HFFc6 (cell line): ENCODE measurements at places on chromosomes 2 and 18. TPM values are rescaled to one million over a fixed set of nuclear protein-coding genes. Genes with fewer than 3 reads are reported as not detected.

DNA sequence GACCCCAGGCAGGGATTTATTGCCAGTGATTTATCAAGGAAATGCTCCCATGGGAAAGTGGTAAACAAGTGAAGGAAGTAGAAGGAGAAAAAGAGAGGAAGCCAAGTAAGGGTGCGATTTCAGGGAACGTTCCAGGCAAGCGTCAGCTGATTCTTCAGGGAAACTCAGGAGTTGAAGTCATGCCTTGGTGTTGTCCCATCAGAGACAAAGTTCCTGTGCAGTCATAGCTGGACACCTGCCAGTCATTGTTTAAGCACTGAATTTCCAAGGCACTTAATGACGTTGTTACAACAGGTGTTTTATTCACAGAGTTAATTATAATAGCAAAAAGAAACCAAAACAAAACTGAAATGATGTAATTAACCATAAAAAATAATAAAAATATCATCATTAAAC lies 381.8 kb upstream of the CRIM1 start:
- DNase-seq = no peak

DNA sequence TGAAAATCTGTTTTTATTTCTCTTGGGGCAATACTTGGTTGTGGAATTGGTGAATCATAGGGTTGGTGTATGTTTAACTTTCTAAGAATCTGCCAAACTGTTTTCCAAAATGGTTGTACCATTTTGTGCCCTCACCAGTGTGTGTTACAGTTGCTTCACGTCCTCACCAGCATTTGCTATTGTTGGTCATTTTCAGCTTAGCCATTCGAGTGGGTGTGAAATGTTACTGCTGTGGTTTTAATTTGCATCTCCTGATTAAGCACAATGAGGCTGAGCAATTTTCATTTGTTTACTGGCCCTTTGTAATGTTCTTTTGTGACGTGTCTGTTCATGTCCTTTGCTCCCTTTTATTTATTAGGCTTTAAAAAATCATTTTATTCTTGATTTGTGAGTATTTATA lies 49.7 kb downstream of the FOSL2 start:
- DNase-seq = no peak

DNA sequence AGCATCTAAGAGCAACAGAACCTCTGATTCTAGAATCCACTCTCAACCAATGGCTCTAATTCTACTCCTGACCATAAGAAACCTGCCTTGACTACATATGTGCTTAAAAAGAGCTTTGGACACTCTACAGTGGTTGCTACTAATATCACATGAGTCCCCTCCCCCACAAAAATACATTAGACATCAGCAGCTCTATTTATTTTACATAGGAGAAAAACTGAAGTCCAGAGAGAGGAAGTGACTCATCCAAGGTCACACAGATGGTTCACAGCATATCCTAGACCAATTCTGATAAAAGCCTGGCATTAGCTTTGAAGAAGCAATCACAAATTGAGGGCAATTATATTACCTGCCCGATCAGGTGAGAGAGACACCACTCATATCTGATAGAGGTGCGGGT lies 49.8 kb downstream of the ALK start:
- DNase-seq = no peak

DNA sequence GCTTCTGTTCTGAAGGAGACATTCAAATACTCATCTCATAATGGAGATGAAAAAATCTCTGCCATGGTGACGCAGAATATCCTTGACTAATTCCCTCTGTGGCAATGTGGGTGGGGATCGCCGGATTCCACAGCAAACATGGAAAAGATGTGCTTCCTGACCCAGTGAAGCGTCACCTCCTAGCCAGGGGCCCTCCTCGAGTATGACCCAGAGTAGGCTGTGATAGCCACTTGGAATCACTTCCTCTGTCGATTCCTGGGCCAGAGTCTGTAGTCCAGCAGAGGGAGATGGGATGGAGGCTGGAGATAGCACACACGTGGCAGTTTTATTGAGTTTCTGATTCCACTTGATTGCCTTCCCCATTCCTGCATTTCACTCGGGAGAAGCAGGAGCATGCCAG lies 36.8 kb downstream of the DRC1 start:
- DNase-seq = peak; percentile 5

- no peak for DNase-seq
Observed at GRCh38 chr2:207155516-207156444, 10.0 kb downstream of the KLF7 start.

- no peak for DNase-seq
Observed at GRCh38 chr18:55088561-55088960, 129.3 kb upstream of the CCDC68 start.

GRCh38 chr2:27303093-27304025 lies 4.9 kb downstream of the UCN start:
- DNase-seq = peak; percentile 52

GRCh38 chr2:241279413-241279812 lies 36.1 kb downstream of the HDLBP start:
- no peak for DNase-seq

DNA sequence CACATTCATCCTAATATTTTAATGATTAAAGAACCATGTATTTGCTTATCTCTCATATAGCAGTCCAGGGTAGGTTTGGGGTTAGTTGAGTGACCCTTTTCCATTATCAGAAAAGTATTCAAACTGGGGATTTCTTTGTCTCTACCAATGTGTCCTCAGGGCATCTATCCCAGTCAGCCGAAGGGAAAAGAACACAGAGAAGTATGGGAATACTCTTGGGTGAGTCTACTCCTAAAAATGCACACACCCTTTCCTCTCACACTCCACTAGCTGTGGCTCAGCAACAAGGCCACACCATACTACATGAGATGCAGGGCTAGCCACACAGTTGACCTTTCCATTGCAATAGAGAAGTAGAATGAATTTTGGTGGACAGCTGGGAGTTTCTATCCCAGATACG lies 114.3 kb downstream of the NXPH2 start:
- DNase-seq = no peak

GRCh38 chr18:48743886-48744285 lies 205.1 kb downstream of the CTIF start:
- no peak for DNase-seq

DNA sequence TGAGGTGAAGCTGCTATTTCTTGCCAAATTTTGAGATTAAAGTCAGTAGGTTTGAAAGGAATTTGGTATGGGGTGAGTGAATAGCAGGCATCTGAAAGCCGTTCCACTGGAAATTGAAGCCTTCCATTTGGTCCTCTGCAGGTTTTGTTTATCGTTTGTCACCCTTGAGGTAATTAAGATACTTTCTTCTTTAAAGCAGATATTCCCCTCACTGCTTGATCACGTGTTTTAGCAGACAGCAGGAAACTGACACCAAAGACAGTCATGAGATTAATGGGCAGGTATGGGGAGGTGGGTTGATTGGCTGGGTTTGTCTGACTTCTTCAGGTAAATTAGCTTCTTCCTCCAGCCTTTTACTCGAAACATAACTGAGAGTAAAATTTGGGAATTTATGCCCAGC lies 10.7 kb downstream of the LPIN1 start:
- DNase-seq = no peak

GRCh38 chr2:197259470-197259999 lies 51.0 kb downstream of the ANKRD44 start:
- DNase-seq = no peak

- no peak for DNase-seq
Observed at GRCh38 chr2:151353995-151354394, 3.4 kb upstream of the TNFAIP6 start.

GRCh38 chr2:148930046-148930775 lies 55.2 kb downstream of the KIF5C start:
- no peak for DNase-seq

GRCh38 chr18:8224576-8224975 lies 384.7 kb upstream of the RAB12 start:
- no peak for DNase-seq

DNA sequence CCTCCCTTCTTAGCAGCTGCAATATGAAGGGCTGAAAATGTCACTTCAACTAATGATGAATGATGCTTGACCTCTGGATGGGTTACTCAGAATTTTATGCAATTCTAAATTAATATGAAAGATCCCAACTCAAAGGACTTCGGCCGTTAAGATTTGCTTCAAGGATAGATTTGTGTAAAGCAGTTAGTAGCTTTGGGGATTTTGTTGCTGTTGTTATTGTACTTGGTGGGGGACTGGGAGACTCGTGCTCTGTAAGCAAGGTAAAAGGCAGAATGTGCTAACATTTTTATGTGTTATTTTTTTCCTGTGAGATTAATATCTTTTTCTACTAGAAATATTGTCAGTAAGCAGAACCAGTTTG lies 478.8 kb downstream of the ARHGAP15 start:
- no peak for DNase-seq

DNA sequence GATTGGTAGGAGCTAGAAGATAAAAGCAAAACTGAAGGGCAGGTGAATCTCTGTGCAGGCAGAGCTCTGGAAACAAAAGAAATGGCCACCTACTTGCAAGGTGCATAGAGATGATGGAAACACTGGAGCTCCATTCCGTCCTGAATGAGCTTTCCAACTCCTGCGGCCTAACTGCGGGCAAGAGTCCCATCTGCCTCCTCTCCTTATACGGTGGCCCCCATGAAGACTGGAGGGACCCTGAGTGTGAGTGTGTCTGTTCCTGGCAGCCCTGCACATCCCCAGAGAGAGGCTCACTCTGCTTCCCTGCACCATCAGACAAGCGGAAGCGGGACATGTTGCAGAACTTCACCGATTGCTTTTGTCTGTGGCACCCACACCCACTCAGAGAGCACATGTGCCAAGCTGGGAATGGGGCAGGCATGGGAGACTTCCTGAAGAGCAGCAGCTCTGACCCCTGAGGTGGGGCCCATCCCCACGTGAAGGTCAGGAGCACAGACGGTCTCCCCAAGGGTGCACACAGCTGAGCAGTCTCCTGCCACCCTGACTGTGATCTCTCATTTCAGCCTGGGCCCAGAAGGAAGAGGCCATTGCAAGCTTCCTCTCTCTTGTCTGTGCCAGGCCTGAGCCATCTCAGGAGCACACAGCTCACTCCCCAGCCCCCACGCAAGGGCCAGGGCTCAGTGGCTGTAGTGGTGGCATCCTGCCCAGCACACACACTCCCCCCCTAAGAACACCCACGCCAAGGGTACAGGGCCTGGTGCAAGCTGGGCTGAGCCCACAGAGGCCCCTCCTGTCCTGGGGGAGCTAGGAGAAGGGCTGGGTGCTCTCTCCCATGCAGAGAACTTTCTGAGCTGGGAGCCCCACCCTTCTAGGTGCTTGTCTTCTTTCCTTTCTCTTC lies 75.3 kb downstream of the STPG4 start:
- DNase-seq = no peak

GRCh38 chr2:62084801-62085200 lies 111.1 kb upstream of the B3GNT2 start:
- DNase-seq = no peak

GRCh38 chr2:81304154-81304830 lies 999.7 kb upstream of the LRRTM1 start:
- DNase-seq = no peak

GRCh38 chr18:45900623-45901022 lies 66.5 kb downstream of the EPG5 start:
- DNase-seq = no peak

DNA sequence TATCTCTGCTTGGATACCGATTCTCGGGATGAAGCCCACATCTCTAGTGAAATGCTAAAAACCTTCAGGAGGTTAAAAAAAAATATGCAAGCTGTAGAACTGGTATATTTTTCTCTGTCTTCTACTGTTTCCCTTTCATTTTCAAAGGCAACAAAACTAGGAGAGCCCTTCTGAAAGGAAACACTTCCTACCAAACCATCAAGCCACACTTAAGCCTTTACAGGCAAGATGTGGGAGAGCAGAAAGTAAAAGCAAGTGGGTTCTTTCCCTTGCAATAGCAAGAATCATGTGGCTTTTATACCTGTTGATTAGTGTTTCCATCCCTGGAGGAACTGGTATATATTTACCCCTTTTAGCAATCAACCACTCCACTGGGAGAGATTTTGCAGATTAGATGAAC lies 147.9 kb upstream of the ACAA2 start:
- DNase-seq = no peak

NDUFV2 gene
- 163 to 198 TPM (median 166 TPM) in 3 replicates for total RNA-seq

SP140 gene
- total RNA-seq = 0.39 to 1.4 TPM (median 0.54 TPM) in 3 replicates

TSGA10 gene
- total RNA-seq = 0.85 to 1.8 TPM (median 1.0 TPM) in 3 replicates

CDKL4 gene
- 0.14 and 0.68 TPM in 2 replicates for total RNA-seq

ZNF892 gene
- total RNA-seq = 0.43 to 0.53 TPM (median 0.48 TPM) in 3 replicates

ERMN gene
- total RNA-seq = not detected in 3 replicates

PRSS56 gene
- total RNA-seq = not detected in 3 replicates

MC2R gene
- total RNA-seq = not detected in 3 replicates

CERKL gene
- 0.09 TPM in 1 of 3 replicates, not detected in the others for total RNA-seq

TMEM37 gene
- not detected in 3 replicates for total RNA-seq
